Muscle of arm (tissue), 14 donors: ENCODE measurements at places on chromosomes 3 and 15.

DNA sequence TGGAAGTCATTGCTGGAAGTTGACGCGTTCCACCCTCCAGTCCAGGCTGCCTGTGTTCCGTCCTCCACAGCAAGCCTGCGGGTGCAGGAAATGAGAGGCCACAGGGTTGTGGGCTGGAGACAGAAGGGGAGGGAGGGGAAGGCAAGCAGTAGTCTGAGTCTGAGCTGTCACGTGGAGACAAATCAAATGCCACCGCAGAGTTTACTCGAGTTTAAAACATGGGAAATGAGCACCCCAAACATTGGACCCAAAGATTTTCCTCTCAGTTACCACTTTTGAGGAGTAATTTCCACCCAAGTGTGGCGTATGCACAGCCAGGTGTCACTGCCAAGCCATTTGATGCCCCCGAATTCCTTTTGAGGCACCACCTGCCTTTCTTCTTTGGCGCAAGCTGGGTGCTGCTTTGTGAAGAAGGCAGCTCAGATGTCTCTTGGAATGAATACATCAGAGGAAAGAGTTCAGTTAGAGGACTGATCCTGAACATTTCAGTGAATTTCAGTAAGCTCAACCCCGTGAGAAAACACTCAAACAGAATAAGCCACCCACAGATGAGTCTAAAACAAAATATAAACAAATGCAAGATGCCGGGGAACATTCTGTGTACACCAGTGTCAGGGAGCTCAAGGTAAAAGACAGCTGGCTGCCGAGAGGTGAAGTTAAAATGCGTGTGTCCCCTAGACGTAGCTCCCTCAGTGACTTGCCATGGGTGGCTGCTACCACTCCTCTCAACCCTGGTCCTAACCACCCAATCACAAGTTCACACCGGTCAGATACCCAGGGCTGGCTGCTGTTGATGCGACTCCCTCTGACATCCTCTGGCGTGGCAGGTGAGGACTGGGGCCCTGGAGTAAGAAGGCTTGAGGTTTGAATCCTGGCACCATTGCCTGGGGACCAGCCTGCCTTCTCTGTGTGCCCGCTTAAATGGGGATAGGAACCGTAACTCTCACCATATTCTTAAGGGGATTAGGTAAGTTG, 203.8 kb downstream of the UACA start:
- DNase-seq, result no peak

DNA sequence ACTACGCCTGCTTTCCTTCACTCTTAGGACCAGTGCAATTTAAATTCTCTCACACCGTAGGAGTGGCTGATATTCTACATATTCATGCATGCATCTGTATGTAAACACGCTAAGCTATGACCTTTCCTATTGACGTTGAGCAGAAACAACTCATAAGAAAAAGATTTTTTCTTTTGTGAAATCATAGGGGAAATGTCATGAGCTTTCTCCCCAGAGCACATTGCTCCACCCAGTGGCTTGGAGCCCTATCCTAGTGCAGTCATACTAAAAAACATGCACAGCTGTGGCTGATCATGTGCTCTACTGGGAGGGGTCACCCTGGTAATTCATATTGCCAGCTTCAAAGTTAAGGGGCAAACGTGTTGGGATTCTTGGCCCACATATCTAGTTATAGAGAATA, 1.8 kb upstream of the MESD start:
- DNase-seq, result no peak

DNA sequence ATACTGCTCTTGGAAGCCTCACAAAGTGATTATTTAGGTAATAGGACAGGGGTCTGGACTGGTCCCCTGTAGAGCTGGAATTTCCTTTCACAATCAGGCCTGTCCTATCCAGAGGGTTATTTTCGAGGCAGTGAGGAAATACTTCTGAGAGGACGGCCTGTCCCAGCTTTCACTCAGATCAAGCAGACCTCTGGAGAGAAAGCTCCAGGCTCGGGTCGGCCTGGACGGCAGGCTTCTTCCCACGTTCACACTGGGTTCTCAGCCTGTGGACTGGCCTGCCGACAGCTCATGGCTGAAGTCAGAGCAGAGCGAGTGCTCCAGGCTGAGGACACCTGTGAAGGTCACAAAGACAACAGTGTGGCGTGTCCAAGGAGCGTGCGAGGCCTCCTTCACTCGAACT, 405.3 kb downstream of the VPS13C start:
- DNase-seq, result no peak

GRCh38 chr3:174822320-174822719, 36.8 kb upstream of the NAALADL2 start:
- no peak for DNase-seq

DNA sequence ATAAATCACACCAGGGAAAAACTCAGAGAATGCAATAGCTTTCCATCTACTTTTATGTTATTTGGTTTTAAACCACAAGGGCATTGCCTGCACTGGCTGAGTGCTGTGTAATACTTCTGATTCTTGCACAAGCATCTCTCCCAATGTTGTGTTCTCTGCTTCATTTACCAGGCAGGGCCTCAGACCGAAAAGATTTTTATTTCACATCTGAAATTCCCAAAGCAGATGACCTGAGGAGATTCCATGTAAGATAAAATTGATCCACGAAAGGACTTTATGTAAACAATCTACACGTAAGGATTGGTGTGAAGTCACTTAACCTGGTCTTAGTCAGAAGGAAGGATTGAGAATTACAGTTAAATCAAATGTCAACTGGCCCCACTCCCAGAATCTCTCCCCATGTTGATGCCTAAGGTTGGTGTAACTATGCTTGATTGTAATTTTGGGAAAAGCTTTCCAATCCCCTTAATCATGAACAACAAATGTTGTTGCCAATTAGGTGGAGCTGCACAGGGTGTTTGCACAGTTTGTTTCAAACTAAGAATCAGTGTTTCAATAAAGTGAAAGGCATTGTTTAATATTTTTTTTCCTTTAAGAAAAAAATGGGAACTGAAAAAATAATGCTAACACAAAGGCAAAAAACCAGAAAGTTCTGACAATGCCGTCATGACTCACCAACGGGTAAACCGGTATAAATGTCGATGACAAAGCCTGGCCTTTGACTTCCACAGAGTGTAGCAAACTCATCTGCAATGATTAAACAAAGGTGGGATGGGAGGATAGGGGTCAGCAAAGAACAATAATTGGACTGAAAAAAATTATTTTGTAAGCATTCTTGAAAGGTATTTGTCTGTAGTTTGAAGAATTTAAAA, 128.6 kb downstream of the DUT start:
- DNase-seq, result no peak
